Ureter (tissue), 1 donor: ENCODE measurements at places on chromosomes 5 and 9. TPM values are rescaled to one million over a fixed set of nuclear protein-coding genes. Genes with fewer than 3 reads are reported as not detected.

Gene SPOCK1
- total RNA-seq = 15.6 TPM

Gene PRUNE2
- total RNA-seq = 93.1 TPM

Gene BOD1
- total RNA-seq = 49.3 TPM

Gene GNA14
- total RNA-seq = 12.4 TPM

Gene LCN9
- total RNA-seq = not detected

GRCh38 chr9:98652302-98652701 is 56.4 kb downstream of the GABBR2 start:
- no peak for DNase-seq

DNA sequence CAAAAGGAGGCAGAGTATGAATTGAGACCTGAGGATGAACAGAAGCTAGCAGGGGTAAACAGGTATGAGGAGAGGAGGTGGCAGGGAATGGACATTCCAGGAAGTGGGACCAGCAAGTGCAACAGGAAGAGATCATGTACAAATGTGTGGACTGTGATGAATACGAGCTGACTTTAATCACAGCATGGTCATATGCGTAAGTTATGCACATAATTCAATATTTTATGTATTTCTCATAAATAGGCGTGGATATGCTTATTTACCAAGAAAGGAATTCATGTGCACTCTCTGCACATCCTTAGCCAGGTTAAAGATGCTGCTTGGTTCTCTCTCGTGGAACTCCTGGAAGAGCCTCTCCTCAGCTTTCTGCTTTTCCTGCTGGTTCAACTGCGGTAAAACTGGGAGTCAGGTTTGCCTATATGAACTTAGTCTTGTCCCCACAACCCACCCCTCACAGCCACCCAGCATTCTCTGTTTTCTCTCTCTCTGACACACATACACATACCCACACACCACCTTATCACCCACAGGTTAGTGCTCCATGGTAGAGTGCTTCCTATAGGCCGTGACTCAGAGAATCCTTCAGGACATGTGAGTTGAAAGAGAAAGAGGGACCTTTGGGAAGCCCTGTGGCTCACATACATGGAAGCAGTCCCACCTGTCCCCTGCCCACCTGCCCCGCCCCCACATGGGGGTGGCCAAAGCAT is 35.7 kb downstream of the TRPC7 start:
- DNase-seq = no peak

- no peak for DNase-seq
Measured at GRCh38 chr5:126464959-126465358, 41.8 kb downstream of the GRAMD2B start.

DNA sequence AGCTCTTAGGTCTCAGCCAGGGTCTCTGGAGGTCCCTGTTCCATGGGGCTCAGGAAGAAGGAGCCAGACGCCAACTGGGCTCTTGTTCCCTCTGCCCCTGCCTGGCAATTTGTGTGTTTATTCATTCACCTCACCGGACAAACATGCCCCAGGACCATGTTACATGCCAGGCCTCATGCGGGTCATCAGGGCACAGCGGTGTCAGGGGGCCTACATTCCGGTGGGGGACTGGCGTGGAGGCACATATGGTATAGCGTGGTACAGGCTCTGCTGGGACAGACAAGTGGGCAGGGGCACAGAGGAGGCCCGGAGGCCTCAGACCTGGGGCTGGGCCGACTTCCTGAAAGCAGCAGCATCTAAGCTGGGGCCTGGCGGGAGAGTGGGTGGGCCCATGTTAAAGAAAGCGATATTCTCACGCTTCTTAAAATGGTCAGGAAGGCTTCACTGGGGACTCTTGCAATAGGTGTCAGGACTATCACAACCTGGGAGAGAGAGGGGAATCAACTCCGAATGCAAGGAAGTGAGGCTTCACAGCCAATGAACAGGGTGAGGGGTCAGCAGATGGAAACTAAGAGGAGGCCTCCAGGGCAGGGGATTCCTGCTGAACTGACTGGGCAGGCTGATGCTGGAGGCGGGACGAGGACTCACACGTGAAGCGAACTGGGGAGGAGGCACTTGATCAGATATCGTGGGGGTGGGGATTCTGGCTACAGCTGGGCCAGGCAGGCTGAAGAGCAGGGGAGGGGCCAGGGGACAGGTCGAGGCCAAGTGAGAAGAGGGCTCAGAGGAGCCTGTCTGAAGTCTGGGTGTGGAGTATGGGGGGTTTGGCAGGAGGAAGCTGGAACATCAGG is 41.9 kb downstream of the NCS1 start:
- DNase-seq = peak; percentile 84

GRCh38 chr5:55276771-55277170 is 30.7 kb downstream of the DHX29 start:
- no peak for DNase-seq

DNA sequence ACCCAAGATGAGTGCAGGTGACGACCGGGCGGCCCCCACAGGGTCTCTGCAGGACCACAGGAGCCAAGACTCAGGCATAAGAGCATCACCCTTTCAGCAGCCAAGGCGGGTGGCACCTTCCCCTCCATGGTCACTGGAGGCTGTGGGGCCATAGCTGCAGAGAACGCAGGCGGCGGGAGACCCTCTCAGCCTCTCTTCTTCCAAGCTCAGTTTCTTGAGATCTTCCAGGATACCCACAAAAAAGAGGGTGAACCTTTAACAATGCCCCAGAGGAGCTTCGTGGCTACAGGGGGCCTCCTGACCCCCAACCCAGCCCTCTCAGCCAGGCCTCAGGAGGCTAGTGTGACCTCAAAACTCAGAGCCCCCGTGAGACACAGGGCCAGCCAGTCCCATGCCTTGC is 5.8 kb upstream of the TBC1D9B start:
- no peak for DNase-seq

DNA sequence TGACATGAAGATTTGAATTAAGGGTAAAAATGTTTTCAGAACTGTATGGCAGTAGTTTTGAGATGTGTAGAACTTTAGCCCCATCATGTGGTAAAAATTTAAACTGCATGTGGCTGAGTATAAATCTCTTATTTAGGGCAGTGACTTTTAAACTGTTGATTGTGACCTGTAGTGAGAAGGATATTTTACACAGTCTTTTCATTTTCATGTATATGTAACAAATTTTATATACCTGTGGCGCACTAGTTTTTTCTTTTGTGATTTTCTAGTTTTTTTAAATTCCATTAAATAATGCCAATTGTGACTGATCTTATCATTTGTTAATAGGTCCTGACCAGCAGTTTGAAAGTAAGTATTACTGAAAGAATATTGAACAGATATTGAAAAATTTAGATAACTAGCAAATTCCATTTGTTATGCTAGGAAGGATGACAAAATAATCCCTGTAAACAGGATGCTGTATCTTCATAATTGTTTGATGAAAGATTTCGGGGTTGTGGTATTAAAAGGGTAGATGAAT is 47.2 kb downstream of the GPBP1 start:
- no peak for DNase-seq

DNA sequence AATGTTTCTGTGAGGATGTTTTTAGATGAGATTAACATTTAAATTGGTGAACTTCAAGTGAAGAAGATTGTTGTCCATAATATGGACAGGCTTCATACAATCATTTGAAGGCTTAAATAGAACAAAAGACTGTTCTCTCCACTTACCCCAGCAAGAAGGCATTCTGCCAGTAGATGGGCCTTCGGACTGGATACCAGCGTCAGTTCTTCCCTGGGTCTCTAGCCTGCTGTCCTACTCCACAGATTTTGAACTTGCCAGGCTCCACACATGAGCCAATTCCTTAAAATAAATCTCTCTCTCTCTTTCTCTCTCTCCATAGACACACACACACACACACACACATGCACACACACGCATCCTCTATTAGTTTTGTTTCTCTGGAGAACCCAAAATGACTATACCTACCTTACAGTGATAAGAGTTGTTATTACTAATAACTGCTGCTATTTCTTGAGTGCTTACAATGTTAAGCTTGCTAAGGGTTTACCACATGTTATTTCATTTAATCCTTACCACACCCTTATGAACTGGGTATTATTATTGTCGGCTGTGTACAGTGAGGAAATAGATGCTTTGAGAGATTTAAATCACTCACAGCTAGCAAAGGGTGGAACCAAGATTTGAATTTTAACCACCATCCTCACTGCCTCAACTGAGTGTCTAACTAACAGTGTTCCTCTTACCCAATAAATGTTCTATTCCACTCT is 19.8 kb upstream of the IQGAP2 start:
- DNase-seq = no peak

GRCh38 chr5:148569948-148570347 is 84.4 kb downstream of the HTR4 start:
- DNase-seq = no peak

DNA sequence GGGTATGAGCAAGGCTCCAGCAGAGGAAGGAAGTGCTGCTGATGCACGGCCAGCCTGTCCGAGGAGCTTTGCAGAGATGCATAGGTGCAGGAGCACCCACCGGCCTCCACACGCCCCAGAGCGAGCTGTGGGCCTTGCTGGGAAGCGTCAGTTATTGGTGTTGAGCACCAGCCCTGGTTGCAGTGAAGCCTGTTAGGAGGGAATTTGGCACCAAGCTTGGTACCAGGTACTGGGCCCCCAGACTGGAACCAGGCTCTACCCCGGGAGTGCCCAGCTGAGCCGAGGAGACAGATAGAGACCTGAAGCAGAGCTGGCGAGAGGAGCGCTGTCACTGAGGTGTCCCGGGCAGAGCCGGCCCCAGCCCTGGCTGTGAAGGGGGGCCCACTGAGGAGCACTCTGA is 5.2 kb downstream of the TCF7 start:
- no peak for DNase-seq

DNA sequence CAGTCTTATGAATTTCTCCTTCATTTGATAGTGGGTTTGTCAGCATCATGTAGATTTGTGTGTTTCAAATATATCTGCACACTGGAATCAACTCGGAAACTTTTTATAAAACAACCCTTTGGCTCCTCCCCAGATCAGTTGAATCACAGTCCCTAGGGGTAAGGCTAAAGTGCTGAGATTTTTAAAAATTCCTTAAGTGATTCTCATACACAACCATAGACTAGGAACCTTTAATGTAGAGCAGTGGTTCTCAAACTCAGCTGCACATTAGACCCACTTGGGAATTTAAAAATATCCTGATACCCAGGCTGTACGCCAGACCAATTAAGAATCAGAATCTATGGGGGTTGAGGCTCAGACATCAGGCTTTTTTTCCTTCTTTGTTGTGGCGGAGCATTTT is 17.5 kb upstream of the JAK2 start:
- no peak for DNase-seq

GRCh38 chr9:127393645-127394044 is 3.3 kb upstream of the SLC2A8 start:
- DNase-seq = no peak

GRCh38 chr5:169942181-169942580 is 38.1 kb downstream of the INSYN2B start:
- no peak for DNase-seq

DNA sequence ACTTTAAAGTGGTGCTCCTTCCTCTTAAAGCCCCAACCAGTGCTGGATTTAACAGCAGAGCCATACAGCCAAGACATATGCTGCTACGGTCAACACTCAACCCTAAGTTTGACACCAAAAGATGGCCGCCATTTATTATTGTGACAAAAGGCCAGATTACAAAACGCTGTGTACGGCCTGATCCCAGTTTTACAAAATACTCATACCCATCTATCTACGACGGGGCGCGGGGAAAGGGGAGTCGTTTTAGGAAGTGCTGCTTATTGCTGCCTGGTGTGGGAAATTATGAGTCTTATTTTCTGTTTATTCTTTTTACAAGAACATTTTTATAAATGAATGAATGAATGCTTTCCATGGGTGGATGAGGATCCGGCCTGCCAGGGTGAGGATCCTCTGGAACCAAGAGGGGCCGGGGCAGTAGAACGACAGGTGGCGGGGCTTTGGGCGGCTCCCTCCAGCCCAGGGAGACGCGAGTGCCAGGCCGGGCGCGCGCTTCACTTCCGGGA is 457 bp upstream of the IDNK start:
- DNase-seq = peak; percentile 75

DNA sequence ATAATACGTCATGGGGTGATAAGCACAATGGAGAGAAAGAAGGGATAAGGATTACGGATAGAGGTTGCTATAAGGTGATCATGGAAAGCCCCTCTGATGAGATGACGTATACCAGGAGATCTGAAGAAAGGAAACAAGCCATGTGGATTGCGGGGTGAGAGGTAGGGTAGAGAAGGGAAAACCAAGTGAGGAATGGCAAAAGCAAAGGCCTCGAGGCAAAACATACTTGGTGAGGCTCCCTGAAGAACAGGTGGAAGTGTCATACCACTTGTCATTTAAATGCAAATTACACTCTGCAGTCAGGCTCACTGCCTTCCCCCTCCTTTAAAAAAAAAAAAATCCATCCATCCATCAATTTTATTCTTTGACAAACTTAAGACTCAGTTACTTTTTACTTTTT is 420.8 kb downstream of the RAB3C start:
- DNase-seq = no peak

DNA sequence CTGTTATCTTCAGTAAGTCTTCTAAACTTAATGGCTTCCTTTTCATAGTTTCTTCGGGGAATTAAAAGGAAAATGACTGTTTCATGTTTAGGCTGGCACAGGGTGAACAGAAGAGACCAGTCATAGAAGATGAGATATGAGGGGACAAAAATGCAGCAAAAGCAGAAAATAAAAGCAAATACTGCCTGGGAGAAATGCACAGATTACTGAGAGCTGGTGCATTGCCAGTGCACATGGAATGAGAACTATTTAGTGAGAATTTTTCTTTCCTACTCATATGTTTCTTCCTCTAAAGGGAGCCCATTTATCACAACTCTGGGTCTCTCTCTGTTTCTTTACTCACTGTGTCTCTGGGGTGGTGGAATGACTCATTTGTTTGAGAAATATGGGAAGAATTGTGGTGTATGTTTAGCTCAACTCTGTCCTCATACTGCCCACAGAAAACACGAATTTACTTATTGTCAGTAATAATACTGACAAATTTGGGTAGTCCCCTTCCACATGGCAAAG is 25.9 kb upstream of the ANKRD55 start:
- DNase-seq = no peak

DNA sequence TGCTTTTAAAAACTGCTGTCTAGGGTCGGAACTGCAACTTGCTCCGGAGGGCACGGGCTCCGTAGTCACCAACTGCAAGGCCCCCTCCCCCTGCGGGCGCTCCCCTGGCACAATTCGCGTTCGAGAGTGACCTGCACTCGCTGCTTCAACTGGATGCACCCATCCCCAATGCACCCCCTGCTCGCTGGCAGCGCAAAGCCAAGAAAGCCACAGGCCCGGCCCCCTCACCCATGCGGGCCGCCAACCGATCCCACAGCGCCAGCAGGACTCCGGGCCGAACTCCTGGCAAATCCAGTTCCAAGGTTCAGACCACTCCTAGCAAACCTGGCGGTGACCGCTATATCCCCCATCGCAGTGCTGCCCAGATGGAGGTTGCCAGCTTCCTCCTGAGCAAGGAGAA is 64.2 kb upstream of the GAS1 start:
- no peak for DNase-seq
